ENCODE measurements at places on chromosomes 12 and 14.

DNA sequence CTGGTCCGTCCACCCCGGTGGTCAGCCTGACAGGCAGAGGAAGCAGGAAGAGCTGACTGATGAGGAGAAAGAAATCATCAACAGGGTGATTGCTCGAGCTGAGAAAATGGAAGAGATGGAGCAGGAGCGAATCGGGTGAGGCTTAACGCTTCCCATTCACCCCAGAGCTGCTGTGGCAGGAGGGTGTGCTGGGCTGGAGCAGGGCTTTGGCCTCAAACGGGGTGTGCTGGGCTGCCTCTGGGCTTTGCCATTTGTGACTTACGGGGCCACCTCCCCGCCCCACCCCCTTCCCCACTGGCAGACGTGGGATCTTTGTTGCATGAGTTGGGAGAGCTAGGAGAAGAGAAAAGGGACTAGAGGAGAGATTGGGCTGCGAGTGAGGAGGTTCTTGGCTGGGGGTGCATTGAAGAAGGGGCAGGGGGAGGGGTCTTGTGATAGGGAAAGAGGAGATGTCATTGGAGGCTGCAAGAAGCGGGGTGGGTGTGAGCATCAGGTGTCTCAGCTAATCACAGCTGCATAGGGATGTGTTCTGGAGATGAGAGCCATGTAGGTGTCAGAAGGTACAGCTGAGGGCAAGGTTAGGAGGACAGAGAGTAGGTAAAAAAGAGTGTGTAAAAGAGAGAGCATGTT lies 56.3 kb downstream of the RPH3A start:
- DNase-seq, result no peak

GRCh38 chr14:76267322-76268046 lies 108.5 kb upstream of the ESRRB start:
- DNase-seq, result no peak

- DNase-seq, result no peak
Measured at GRCh38 chr12:67427336-67427735, 158.2 kb downstream of the CAND1 start.

GRCh38 chr14:41482861-41483260 lies 123.8 kb upstream of the LRFN5 start:
- DNase-seq, result no peak

- DNase-seq, result peak; percentile 31
Measured at GRCh38 chr14:32203928-32204357, 874 bp upstream of the RNU6-8 start.

- no peak for DNase-seq
Measured at GRCh38 chr12:44000309-44000952, 164.6 kb downstream of the TMEM117 start.

GRCh38 chr14:34049790-34050189 lies 98.9 kb upstream of the EGLN3 start:
- no peak for DNase-seq

GRCh38 chr12:1876086-1876485 lies 42.4 kb downstream of the CACNA2D4 start:
- DNase-seq, result no peak

- DNase-seq, result no peak
Measured at GRCh38 chr12:118472940-118473339, 96.6 kb downstream of the SUDS3 start.

DNA sequence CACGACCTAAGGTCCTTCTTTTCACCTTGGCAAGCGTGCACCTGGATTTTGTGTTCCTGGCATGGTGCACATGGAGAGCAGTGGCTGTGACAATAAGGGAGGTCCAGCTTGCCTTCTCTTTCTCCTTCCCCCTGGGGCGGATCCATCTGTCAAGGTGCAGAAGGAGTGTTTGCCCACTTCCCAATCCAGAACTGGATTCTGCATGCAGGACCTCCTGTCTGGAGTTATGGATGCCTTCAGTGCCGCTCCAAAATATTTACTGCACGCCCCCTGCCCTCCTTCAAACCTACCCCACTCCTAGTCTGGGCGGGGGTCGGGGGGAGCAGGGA lies 192.7 kb downstream of the DPF3 start:
- DNase-seq, result no peak

DNA sequence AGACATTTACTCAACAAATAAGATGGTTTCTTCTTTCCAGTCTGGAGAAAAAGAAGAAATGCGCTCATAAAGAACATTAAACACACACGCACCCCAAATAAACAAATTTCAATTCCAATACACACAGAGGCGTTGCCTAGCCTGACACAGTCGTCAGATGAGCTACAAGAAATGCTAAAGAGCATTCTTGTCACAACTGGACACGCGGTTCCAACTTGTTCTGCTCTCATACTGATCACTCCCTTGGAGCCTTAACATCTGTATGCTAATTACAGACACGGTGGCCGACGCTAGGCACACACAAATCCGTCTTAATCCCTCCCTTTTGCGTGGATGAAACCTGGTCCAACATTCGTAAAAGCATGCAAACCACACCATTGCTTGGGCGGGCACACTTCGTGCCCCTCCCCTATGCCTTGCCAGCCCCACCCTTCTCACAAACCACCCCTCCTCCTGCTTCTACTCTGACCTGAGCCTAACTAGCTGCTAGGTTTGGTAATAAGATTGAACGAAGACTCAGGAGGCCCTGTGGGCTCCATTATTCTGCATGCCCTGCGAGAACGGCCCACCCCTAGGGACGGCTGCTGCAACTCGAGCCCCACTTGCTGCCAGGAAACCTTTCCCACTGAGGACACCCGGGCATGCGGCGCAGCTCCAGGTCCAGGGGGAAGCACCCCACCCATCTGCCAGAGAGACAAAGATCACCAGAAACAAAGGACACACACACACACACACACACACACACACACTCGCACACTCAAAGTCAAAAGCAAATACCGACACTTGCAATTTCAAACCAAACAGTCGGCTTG lies 1.2 kb downstream of the KCNK10 start:
- no peak for DNase-seq

DNA sequence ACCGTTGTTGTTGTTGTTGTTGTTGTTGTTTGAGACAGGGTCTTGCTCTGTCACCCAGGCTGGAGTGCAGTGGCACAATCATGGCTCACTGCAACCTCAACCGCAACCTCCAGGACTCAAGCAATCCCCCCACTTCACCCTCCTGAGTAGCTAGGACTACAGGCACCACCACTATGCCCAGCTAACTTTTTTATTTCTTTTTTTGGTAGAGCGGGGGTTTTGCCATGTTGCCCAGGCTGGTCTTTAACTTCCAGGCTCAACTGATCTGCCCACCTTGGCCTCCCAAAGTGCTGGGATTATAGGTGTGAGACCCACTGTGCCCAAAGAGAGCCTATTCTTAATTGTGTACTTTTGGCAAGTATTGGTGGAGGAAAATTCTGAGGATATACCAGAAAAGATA lies 25.7 kb downstream of the MOK start:
- DNase-seq, result no peak

DNA sequence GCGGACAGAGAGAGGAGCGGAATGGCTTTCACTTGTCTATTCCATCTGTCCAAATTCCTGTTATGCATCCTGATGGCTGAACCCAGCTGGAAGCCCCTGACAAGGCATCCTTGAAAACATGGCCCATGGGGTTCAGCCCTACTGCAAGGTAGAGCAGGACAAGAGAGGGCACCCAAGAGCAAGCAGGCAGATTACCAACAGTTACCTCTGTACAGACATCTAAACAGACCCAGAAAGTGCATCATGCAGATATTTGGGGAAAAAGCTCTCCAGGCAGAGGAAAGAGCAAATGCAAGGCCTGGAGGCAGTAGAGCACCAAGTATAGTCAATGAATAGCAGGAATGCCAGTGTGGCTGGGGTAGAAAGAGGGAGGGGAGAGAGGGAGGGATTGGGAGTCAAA lies 407.5 kb downstream of the PCNX1 start:
- no peak for DNase-seq

DNA sequence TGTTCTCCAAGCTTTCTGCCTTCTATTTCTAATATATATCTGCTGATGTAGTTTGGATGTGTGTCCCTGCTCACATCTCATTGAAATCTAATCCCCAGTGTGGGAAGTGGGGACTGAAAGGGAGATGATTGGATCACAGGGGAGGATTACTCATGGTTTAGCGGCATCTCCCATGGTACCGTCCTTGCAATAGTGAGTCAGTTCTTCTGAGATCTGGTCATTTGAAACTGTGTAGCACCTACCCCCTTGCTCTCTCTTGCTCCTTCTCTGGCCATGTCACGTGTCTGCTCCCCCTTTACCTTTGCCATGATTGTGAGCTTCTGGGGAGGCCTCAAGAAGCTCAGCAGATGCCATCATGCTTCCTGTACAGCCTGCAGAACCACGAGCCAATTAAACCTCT lies 26.2 kb upstream of the ALX1 start:
- DNase-seq, result no peak

GRCh38 chr12:109758426-109759420 lies 45.1 kb downstream of the FAM222A start:
- no peak for DNase-seq

DNA sequence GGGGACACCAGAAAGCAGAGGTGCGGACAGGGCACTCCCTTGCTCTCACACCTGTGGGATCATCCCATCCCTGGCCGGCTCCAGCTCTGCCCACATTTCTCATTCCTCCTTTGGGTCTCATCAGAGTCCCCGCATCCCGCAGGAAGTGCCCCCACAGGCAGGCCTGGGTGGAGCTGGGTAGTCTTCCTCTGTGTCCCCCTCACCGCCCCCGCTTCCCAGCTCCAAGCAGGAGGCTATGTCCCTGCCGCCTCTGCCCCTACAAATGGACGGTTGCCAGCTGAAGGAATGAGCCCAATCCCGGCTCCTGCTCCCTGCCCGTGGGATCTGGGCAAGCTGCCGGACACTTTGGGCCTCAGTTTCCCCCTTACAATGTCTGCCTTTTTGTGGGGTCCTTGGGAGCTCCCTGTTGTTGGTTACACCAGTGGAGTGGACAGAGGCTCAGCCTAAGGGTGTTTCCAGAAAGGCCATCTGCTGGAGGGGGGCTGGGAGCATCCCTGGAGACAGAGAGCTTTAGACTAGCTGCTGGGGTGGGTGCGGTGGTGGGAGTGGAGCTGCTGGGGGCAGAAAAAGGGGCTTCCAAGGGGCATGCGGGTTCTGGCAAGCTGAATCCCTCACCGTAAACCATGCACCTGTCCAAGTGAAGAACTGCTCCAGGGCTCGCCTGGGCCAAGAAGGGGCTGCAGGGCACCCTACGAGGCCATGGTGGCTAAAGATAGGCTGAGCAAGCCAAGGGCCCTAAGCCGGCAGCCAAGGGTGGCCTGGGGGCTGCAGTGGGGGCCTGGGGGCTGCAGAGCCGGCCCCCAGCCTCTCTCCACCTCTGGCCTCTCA lies 7.9 kb upstream of the GPR132 start:
- no peak for DNase-seq

DNA sequence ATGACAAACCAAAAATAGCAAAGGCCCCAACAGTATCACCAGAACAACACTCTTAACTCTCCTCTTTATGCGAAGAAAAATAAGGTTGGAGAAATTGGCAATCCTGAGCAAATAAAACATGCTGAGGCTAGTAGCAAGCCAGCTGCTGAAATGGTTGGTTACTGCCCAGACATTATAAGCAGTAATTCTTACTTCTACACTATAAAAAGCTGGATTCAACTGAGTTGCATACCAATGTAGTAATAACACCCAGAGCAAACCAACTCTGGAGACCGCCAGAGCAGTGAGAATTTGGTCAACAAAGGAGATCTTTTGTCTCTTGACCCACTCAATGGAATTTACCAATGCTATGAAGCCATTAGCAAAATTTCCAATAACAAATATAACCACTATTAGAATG lies 628 bp downstream of the TAS2R30 start:
- no peak for DNase-seq

- no peak for DNase-seq
Measured at GRCh38 chr12:115960868-115961802, 316.4 kb downstream of the MED13L start.

DNA sequence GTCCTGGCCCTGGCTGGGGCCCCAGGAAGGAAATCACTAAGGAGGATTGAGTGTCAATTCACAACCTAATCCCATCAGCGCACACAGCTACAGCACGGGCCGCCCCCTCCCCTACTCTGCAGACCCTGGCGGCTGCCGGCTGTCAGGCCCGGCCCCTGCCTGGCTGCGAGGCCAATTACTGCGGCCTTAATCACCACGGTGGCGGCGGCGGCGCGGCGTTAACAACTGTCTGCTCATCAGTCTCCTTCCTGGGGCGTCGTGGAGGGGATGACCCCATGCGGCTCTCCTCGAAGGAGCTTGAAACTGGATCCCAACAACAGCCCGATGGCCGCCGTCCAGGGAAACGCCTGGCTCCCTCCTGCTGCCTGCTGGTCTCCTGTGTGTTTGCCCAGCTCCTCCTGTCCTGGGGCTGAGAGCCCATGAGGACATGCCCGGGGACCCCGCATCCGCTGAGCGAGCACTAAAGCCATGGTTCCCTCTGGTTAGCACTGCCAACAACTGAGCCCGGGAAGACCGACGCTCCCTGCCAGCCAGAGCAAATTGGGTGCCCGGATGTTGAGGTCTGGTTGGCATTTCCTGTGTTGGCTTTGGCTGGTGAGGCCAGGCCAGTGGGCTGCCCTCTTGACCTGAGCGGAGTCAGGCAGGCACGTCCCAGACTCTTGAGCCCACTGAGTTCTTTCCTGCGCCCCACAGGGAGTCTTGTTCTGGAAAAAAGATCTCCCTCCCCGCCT lies 21.8 kb upstream of the EIF2B2 start:
- DNase-seq, result no peak

DNA sequence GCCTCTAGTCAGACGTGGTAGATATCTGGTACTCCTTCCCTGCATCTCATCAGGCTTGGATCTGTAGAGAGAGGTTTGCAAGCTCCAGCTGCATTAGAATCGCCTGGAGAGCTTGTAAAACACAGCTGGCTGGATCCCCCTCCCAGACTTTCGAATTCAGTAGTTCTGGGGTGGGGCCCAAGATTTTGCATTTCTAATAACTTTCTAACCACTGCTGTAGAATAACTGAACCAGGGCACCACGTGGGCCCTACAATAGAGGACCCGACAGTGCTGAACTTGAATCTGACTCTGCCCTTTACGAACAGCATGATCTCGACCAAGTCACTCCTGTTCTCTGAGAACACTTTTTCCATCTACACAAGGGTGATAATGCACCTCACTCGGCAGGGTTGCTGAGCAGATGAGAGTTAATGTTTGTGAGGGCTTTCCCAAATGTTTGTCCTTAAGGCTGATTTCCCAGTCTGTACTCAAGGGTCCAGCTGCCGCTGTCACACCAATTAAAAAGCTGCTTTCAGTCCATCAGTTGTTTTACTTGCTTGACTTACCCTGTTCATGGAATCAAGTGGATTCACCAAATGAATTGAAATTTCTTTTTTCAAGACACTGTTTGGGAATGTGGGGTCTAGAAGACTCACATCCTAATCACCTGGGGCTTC lies 86.6 kb upstream of the SLC24A4 start:
- no peak for DNase-seq

- no peak for DNase-seq
Measured at GRCh38 chr12:80299219-80299618, 144.8 kb upstream of the PTPRQ start.

- DNase-seq, result no peak
Measured at GRCh38 chr12:132766380-132767085, 4.9 kb upstream of the ANKLE2 start.

- no peak for DNase-seq
Measured at GRCh38 chr12:27785882-27786570, 6.0 kb upstream of the MANSC4 start.

DNA sequence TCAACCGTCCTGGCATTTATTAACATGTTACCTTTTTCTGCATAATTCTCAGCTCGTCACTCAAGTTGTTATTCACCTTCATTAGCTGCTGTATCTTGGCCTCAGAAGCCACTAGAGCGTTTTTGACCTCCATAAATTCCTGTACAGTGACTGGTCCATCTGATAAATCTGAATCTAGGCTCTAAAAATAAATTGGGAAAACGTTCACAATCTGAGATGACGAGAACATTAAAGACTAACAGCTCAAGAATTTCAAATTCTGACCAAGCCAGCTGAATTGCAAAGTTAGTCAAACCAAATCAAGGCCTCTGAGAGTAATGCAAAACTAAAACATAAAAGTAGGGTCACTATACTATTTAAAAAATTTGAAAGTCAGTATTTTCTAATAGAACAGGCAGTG lies 45.0 kb downstream of the GIT2 start:
- DNase-seq, result no peak

All from CD4-positive, alpha-beta T cell treated with Interleukin-4 for 1 hour (primary cell).